ENCODE measurements at places on chromosomes 3 and 15. TPM values are rescaled to one million over a fixed set of nuclear protein-coding genes. Genes with fewer than 3 reads are reported as not detected.

DNA sequence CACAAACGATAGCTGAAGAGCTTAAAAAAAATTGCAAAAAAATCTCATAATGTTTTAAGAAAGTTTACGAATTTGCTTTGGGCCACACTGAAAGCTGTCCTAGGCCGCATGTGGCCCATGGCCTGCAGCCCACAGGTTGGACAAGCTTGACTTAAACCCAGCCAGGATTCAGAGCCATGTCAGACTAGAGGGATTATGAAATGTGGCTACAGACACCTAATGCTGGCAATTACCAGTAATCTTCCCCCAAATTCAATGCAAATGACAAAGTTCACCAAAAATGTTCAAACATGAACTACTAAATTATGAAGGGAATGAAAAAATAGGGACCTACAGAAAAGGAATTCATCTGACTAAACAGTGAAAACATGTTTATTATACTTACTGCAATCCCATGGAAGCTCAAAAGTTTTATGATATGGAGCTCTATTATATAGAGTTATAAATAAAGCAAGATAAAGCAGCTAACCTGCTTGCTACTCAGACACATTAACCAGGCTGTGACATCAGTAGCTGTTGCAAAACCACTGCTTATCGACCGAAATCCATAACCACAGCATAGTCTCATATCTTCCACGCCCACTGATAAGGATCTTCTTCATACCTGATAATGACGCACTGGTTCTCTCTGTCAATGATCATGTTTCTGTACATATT, 49.2 kb downstream of the LDHAL6B start:
- DNase-seq: no peak
- H3K4me3 ChIP-seq: no peak overlapping the region
- no peaks in the 10 kb centered on the region for H3K4me1 ChIP-seq

DNA sequence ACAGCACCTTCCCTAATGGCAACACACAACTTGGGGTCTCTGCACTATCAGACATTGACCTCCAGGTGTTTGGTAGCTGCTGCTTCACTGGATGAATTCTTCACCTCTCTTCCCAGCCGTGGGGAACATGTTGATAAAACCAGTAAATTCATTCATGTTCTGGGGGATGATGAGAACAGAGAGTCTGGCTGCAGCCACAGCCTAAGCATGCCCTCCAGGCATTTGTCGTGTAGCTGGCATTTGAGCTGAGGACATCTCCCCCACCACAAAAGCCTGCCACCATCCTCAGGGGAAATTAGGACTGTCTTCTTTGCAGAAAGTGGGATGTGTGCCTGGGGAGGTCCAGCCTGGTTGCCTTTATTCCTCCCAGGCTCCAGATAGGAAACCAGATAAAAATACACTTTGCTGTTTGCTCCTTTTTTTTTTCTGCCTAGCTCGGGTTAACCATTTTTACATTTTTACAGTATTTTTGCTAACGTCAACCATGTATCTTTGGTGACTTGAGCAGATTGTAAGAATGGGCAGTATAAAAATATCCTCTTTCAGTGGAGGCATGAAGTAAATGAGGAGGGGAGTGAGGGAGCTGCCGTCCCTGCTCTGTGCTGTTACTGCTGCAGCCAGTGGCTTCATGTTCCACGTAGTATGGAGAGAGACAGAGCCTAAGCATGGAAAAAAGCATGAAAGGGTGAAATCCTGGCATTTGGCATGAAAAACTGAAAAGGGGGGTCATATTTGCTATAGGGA, 444.0 kb downstream of the EPHB1 start:
- no peak overlapping the region for H3K27ac ChIP-seq
- no peak for DNase-seq
- H3K27me3 ChIP-seq: no peaks in the 10 kb centered on the region

DNA sequence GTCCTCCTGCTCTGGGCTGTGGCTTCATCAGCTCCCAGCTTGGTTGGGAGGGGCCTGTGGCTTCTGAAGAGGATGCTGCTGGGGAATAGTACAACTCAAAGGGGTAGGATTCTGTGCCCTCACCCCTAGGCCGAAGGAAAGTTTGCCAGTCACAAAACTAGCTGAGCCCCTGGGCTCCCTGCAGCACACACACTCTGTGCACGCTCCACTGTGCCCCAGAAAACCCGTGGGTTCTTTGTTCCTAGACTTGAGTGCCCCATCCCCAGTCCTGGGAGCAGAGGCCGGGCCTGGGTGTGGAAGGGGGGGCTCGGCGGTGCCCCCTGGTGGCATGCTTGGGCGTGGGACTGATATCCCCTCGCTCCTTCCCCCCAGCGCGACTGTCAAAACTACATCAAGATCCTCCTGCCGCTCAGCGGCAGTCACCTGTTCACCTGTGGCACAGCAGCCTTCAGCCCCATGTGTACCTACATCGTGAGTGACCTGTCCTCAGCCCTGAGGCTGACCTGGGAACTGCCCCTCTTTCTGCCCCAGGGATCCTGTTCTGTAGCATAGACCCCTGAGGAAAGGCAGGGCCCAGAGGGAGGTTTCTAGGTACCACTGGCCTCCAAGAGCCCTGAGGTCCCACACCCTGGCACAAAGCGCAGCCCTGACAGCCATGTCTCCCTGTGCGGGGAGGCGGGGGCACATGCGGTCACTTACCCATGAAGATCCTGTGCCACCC, 14.2 kb downstream of the CIB1 start:
- DNase-seq: no peak
- H3K4me3 ChIP-seq: no peak overlapping the region
- no peak overlapping the region for H3K27ac ChIP-seq
- no peaks in the 10 kb centered on the region for H3K27me3 ChIP-seq
- H3K36me3 ChIP-seq: no peaks in the 10 kb centered on the region

GRCh38 chr15:87602371-87602770, 654.2 kb downstream of the NTRK3 start:
- no peaks in the 10 kb centered on the region for H3K36me3 ChIP-seq
- no peaks in the 10 kb centered on the region for H3K27me3 ChIP-seq
- peaks cover 5% of the 10 kb centered on the region for H3K4me1 ChIP-seq
- no peak for DNase-seq
- H3K4me3 ChIP-seq: no peak overlapping the region

DNA sequence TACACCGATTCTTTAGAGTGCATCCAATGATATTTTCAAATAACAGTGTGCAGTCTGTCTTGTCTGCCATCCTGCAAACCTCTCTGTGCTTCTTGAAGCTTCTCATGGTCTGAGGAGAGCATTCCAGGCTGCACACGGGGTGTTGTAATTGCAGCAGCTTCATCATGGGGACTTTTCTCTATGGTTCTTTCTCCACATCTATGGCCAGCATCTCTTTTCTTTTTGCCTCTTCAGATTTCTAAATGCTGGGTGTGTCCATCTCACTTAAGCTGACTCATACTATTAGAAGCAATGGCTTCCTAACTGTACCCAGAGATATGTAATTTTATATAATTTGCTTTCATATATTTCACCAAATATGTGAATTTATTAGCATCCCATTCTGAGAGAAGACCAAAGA, 63.8 kb upstream of the EPHB3 start:
- no peak overlapping the region for H3K4me3 ChIP-seq
- no peak for DNase-seq
- H3K27me3 ChIP-seq: no peaks in the 10 kb centered on the region
- H3K36me3 ChIP-seq: no peaks in the 10 kb centered on the region
- no peak overlapping the region for H3K27ac ChIP-seq

DNA sequence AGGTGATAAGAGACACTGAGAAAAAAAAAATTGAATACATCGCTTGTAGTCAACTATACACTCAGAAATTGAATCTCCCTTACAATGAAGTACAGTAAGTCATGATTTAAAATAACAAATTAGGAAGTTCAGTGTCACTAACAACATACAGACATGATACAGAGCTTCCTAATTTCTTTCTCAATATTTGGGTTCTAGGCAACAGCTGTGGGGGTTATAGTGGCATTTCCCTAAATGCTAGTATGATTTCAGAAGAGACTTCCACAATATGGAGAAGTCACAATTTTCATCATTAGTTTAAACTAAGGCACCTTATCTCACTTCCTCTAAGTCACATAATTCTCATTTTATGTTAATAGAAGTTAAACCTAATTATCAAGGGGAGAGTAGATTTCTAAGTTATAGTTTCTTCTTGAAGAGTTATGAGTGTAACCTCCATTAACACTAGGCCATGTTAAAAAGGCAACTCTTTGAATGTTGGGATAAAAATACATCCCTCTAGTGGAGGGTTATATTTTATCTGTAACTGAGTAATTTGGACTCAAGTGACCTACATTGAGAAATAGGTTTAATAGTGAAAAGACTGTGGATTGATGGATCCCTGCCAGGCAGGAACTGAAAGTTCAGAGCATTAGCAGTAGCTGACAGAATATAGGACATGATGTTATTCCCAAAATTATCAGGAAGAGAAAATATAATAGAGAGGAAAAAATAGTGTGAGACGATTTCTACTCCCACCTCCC, 286.0 kb upstream of the SUCLG2 start:
- H3K27ac ChIP-seq: no peak overlapping the region
- H3K36me3 ChIP-seq: no peaks in the 10 kb centered on the region
- no peaks in the 10 kb centered on the region for H3K4me1 ChIP-seq
- H3K27me3 ChIP-seq: no peaks in the 10 kb centered on the region
- H3K4me3 ChIP-seq: no peak overlapping the region
- peak; percentile 21 for DNase-seq

GRCh38 chr3:42159706-42160472, 68.7 kb downstream of the TRAK1 start:
- DNase-seq: peak; percentile 65
- no peak overlapping the region for H3K4me3 ChIP-seq
- H3K27ac ChIP-seq: peak overlapping the region; percentile 23
- H3K4me1 ChIP-seq: peaks cover 26% of the 10 kb centered on the region

The CCDC54 gene
- 33.9 TPM for total RNA-seq

The SPATA12 gene
- 4.3 TPM for total RNA-seq

All from testis (tissue), 5 donors.